IPS-NIHi11 (cell line): ENCODE measurements at places on chromosomes 16 and 17.

- DNase-seq, result no peak
Observed at GRCh38 chr16:89099905-89100304, 6.3 kb downstream of the ACSF3 start.

DNA sequence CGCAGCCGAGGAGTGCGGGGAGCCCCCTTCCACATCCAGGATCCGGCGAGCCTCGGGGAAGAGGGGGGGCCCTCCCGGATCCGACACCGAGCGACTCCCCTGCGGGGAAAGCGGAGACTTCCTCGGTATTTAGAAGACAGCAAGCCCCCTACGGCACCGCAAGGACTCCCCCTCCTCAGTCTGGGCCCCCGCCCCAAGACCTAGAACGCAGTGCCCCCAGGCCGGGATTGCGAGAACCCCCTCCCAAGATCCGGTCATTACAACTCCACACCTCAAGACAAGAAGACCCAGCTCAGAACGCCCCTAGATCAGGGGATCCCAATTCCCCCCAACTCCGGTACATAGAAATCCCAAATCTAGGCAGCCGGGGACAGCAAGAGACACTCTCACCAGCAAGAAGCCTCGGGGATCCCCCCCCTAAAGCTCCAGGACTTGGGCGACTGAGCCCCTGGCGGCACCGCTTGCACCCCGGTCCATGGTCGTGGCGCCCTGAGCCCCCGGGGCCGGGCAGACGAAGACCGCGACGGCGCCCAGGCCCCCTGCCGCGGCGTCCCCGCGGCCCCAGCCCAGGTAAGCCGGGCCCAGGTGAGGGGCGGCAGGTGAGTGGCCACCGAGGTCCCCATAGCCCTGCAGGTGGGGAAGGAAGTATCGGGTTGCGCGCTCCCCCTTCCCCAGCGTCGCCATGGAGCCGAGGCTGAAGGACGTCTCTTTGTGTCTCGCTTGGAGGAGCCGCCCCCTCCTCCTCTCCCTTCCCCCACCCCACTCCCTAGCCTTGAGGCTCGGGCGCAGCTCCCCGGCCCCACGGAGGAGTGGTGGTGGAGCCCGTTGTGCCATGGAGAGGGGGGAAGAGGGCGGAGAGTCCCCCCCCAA, 641 bp downstream of the SBK1 start:
- DNase-seq, result peak; percentile 83

DNA sequence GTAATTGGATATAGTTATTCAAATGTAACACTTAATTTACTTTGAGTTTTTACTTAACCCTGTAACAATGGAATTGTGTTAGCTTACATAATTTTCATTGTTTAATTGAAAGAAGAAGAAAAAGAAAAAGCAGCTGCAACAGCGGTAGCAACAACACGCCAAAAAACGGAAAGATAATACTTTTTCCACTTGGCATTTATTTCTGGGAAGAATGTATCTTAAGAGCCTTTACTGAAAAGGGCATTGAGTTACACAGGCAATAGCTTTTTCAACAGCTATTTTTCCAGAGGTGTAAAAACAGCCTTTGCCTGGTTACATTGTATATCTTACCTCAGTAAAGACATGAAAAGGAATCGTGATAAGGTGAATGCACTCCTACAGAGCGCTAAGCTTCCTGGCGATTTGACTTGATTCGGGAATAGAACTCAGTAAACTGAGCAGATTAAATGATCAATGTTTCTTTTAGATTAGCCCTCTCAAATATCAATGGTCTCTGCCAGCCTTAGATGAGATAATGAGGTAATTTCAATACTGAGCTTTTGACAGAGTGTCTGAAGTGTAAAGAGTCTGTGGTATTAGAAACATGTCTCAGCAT, 311.3 kb downstream of the CDH13 start:
- no peak for DNase-seq

DNA sequence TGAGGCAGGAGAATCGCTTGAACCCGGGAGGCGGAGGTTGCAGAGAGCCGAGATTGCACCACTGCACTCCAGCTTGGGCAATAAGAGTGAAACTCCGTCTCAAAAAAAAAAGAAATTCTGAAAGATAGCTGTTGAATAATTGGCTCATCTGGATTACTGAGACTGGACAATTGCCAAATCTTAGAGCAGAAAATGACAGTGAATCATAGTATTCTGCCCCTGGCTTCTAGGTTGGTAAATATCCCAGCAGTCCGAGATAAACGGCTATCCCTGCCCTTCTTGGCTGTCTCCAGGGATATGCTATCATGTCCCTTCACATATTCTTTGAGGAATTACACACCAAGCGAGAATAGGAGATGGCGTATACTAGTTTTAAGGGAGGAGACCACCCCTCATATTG, 35.5 kb upstream of the METTL16 start:
- no peak for DNase-seq

DNA sequence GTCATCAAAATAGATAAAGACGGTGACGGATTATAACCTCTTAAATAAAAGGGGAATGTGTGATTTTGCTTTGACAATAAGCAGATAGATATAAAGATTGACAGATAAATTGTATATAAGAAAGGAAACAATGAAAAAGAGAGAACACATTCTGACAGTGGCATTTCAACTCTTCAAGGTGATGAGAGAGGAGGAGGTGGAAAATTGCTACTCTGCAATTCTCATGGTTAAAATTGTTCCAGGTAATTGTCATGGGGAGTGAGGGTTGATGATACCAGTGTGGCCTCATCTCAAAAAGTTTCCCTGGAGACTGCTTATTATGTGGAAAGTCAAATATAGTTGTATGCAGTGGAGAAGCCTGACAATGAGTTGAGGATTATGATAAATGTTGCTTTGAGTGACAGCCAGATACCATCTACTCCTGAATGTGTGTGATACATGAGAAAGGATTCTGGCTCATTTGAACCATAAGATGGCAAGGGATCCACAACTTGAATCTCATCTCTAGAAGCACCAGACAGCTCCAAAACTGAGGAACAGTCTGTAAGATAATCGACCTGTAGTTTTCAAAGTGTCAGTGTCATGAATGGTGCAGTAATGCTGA, 1290.6 kb upstream of the CDH8 start:
- DNase-seq, result no peak

DNA sequence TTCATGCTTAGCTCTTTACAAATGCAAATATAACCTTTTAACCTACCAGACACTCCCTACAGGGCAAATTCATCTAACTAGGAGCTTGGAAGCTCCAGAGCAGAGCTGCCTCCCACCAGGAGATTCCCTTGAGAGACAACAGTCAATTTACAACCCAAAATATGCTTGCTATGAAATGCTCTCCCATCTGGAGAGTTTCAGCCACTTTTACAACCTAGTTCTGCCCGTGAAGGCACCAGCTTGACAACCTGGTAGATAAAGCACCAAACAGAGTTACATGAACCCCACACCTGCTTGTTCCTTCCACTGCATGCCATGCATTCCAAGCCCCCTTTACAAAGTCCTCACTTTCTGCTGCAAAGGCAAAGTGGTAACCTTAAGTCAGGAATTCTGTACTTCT, 215.3 kb upstream of the KIF2B start:
- DNase-seq, result peak; percentile 10

- DNase-seq, result peak; percentile 73
Observed at GRCh38 chr17:9120471-9120870, 99.2 kb downstream of the NTN1 start.

DNA sequence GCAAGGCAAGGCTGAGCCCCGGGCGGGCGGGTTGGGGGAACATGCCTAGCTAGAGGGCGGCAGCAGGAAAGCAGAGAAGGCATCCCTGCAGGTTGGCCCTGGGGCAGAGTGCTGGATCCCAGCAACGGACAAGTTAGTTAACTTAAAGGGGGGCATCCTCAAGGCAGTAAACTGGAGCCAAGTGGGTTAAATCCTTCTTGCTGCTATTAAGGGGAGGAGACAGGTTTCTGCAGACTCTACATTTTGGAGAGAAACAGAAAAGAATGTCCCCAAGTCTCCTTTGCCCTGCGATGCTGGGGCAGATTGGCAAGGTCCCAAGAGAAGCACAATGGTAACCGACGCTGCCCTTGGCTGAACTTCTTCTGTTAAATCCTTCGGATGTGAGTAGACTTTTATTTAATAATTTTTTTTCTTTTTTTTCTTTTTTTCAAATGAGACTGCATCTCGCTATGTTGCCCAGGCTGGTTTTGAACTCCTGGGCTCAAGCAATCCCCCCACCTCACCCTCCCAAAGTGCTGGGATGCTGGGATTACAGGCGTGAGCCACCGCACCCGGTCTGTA, 14.0 kb downstream of the ATP5PD start:
- DNase-seq, result no peak

DNA sequence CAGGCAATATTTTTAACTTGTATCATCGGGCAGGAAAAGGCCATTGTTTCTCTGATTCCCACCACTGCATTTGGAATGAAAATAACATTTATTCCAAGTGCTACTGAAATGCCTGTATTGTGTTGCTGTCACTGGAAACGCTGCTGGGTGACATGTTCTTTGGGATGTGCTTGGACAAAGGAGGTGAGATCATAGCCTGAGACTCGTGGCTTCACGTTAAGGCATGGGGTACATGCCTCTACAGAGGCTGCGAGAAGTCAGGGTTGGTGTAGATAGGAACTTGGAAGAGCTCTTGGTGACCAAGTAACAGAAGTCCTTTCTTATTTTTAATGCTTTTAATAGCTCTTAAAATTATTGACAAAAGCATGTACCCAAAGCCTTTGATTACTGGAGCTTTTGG, 58.8 kb upstream of the MAF start:
- no peak for DNase-seq

- DNase-seq, result peak; percentile 33
Observed at GRCh38 chr17:55717898-55718735, 4.5 kb downstream of the TMEM100 start.

GRCh38 chr17:44863061-44863918, 15.6 kb downstream of the HIGD1B start:
- DNase-seq, result no peak
